AG09309 (cell line): ENCODE measurements at places on chromosomes 12 and 14.

GRCh38 chr14:87312894-87313205 is 680.1 kb downstream of the GALC start:
- no peak for DNase-seq

GRCh38 chr12:131276501-131277185 is 322.9 kb downstream of the ADGRD1 start:
- DNase-seq, result no peak

- no peak for DNase-seq
Observed at GRCh38 chr14:54039311-54039710, 82.7 kb upstream of the BMP4 start.

DNA sequence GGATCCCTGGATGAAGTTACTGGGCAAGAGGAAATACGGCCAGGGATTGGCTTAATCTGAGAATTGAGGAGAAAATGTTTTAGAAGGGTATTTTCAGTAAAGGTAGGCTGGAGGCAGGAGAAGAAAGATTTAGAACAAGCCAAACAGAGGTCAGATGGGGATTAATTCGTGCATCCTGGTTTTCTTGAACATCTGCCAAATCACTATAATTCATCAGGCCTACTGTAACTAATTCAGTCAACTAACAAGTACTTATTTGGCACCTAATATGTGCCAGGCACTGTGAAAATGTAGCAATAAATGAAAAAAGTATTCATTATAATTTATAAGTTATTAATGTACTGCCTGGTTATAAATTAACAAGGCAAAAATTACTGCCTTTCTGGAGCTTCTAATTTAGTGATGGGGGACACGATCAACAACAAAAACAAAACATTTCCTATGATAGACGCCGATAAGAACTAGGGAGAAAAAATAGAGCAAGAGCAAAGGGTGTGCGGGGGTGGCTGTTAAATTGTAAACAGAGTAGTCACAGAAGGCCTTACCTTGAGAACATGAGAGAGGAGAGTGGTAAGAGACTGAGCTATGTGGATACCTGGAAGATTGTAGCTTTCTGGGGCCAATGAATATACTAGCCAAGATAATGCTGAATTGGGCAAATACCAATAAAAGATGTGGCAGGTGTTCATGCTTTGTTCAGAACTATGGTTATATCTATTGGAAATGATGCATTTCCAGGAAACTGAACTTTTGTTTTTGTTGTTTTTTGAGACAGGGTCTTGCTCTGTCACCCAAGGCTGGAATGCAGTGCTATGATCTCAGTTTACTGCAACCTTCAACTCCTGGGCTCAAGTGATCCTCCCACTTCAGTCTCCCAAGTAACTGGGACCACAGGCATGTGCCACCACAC is 34.0 kb downstream of the DUSP16 start:
- no peak for DNase-seq

DNA sequence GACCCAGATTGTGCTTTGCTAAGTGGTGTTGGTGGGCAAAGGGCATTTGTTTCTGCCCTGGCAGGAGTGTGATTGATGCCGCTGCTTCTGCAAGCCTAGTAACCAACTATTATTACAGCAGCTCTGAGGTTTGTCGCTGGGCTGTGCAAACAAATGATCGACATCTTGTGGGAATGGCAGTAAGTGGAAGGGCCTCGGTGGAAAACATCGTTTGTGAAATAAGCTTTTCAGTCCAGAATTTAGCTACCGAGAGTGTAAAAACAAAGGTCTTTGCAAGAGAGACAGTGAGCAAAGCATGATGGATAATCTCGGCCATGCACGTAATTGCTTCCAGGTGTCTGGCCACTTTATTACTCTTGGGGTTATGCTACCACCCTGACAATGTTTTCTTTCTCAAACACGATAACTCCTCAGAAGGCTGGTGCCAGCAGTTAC is 397.7 kb upstream of the PRICKLE1 start:
- DNase-seq, result no peak

- DNase-seq, result no peak
Observed at GRCh38 chr12:115609347-115609746, 668.1 kb downstream of the MED13L start.

GRCh38 chr14:42710071-42710470 is 1103.4 kb downstream of the LRFN5 start:
- DNase-seq, result no peak

- peak; percentile 37 for DNase-seq
Observed at GRCh38 chr12:26097046-26097878, 27.6 kb downstream of the BHLHE41 start.

DNA sequence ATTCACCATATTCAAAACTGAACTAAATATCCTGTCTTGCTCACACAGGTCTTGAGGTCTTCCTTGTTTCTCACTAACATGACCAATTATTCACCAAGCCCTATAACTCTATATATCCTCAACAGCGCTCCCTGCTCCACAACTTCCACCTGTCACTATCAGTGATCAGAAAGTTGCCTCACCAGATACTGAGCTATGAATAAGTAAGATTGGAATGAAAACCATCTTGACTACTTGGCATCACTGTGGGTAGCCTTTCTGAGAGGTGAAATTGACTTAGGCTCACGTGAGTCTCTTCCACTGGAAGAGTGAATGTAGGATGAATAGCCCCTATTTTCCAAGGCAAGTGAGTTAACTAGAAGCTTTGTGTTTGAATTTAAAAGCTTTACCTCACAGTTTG is 167.1 kb downstream of the PIK3C2G start:
- DNase-seq, result no peak

DNA sequence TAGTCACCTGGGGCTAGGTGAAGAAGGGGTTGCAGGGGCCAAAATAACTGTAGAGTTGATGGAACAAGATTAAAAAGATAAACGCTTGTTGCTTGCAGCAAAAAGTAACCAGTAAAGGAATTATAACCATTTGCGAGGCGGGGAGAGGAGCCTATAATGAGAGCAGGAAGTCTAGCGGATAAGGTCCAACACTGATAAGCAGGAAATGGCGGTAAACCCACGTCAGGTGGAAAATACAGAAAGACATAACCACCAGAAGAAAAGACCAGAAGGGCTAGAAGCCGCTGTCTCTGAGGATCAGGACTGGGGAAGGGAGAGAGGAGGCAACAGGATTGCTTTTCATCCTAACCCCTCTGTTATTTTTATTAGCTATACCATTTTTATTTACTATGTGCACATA is 303.3 kb downstream of the DPF3 start:
- no peak for DNase-seq

GRCh38 chr12:5565933-5566599 is 134.2 kb downstream of the NTF3 start:
- DNase-seq, result peak; percentile 31

DNA sequence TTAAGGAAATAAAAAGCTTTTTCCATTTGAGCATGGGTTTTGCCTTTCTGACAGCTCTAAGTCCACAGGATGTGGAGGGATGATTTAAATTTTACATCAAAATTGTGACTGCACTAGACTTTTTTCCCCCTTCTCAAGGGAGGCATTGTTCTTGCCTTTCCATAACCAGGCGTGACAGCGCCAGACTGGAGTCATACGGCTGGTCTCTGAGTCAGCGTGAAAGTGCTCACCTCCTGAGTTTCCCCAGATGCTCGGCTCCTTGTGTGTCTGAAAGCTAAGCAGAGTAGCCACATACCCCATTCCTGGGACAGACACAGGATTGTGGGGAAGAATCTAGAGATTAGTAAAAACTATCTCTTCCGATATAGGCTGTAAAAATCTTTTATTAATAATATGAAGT is 43.1 kb downstream of the SOX5 start:
- no peak for DNase-seq

GRCh38 chr14:24313913-24314312 is 2.6 kb downstream of the LTB4R start:
- no peak for DNase-seq

- DNase-seq, result peak; percentile 18
Observed at GRCh38 chr14:52949711-52950409, 990 bp downstream of the FERMT2 start.

- DNase-seq, result no peak
Observed at GRCh38 chr14:77918448-77918847, 118.5 kb downstream of the ADCK1 start.

- DNase-seq, result no peak
Observed at GRCh38 chr12:26425587-26426260, 230.4 kb downstream of the SSPN start.

GRCh38 chr12:18908191-18908590 is 170.3 kb downstream of the CAPZA3 start:
- DNase-seq, result no peak

DNA sequence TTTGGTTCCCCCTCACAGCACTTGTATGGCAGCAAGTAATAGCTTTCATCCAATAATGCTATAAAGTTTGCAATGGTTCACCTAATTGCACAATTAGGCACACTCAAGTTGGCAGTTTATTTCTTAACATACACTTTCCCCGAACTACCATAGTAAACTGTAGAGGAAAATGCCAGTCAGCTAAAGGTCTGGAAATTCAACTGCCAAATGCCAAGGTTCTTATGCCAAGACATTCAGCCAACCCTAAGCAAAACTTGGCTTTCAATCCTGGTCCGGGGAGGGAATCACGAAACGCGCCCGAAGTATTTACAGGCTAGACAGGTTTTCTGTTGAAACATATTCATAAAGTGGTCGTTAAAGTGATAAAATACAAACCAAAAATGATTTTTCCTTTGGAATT is 1512.4 kb upstream of the FLRT2 start:
- no peak for DNase-seq

GRCh38 chr12:91769736-91770135 is 375.9 kb downstream of the BTG1 start:
- no peak for DNase-seq

DNA sequence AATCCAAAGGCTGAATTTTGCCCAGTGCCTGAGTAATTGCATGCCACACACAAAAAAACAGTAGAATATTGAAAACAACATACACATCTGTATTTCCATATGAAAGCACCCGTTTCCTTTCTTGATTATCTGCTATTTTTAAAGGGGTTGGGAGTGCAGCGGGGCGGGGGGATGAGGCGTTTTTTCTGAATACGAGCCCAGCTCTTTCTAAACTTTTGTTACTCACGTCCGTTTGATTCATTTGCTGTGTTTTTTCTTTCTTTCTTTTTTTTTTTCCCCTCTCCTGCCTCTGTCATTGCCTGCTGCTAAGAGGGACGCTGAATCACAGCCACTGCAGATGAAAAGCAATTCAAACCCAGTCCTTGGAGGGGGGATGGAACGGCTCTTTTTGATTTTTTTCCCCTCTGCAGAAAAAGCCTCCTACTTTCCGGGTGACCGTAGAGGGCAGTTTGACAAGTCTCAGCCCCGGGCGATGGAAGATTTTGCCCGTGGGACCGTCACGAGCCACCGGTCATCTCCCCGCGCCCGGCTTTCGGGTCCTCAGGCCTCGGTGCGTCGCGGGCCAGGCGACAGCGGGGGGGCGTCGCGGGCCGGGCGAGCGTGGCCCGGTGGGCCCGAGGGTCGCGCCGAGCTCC is 572 bp upstream of the RASSF8 start:
- peak; percentile 61 for DNase-seq

DNA sequence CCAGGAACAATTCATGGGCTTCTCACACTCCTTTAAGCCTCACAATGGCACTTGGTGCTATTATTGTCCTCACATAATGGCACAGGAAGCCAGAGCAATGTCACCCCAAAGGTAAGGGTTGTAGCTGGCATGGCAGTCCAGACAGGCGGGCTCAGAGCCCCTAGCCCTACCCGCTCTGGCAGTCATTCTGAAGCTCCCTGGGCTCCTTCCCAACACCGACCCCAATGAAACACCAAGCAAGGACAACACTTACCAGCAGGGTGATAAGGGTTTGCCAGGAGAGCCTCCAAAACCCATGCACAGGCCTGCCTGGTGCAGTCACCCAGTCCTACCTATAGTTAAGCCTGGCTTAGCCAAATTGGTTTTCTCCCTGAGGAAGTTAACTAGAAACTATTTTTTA is 30.8 kb downstream of the MAX start:
- DNase-seq, result no peak

- peak; percentile 84 for DNase-seq
Observed at GRCh38 chr12:55619354-55620138, 17.1 kb upstream of the OR10P1 start.

DNA sequence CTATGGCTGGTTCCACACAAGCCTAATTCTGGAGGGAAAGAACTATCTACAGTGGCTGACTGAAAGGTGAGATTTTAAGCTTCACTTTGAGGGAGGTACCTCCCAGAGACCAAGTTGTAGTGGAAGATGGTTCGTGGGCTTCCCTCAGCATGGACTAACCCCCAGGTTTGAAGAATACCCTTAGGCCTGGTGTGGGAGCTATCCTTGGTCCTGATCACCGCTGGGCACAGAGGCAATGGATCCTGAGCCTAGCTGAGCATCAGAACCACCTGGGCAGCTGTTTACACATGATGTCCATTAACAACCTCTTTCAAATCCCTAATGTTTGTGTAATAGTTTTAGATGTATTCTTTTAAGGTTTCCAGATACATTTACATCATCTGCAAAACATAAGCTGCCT is 10.3 kb downstream of the DAO start:
- DNase-seq, result no peak

DNA sequence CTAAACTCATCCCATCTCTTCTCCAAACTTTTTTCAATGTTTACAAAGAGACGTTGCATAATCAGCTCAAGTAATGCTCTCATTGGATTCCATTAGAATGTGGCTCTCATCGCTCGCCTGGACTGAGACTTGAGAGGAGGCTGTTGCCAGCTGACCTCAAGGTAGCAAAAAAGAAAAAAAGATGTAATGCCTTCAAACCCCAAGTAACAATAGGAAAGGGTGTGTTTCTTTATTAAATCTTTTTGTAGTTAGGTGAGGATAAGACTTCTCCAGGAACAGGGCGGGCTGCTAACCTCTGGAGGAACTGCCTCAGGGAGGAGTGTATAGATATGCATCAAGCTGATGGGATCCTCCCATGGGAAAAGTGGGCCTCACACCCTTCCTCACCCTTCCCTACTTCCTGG is 956 bp upstream of the PTHLH start:
- no peak for DNase-seq

- no peak for DNase-seq
Observed at GRCh38 chr14:104996483-104996882, 10.9 kb downstream of the CLBA1 start.

DNA sequence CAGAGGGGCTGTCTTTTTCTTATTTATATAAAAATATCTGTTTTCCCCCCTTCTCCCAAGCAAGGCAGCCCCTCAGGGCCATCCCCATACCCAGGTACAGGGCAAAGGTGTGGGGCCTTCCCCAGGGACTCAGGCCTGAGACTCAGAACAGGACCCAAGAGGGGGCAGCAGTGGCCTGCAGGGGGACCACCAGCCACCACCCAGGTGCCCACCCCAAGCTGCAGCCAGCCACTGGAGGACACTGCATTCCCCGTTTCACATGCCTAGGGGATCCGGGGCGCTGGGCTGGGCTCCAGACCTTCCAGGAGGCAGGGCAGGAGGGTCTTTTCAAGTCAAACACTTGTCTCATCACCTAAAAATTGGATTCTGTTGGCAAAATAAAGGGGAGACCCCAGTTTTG is 83.3 kb downstream of the SCARB1 start:
- DNase-seq, result no peak

- no peak for DNase-seq
Observed at GRCh38 chr14:92993302-92993701, 70.4 kb downstream of the CHGA start.

- no peak for DNase-seq
Observed at GRCh38 chr12:67952787-67953186, 36.5 kb upstream of the IFNG-AS1 start.

- no peak for DNase-seq
Observed at GRCh38 chr14:67491741-67492507, 3.4 kb upstream of the TMEM229B start.

- DNase-seq, result no peak
Observed at GRCh38 chr12:60501124-60501729, 905.4 kb downstream of the SLC16A7 start.

GRCh38 chr12:63308671-63309070 is 157.7 kb upstream of the AVPR1A start:
- DNase-seq, result no peak

- no peak for DNase-seq
Observed at GRCh38 chr12:32659908-32660440, 19.1 kb upstream of the DNM1L start.
